Stimulated activated CD4-positive, alpha-beta T cell treated with anti-CD3 and anti-CD28 coated beads, Interleukin-1b, Interleukin-23, amount 100 ng/mL, for 4 hours (primary cell): ENCODE measurements at places on chromosomes 3 and 15.

- DNase-seq: no peak
Measured at GRCh38 chr3:195118671-195119070, 152.3 kb downstream of the XXYLT1 start.

GRCh38 chr3:189964623-189965332 lies 155.9 kb downstream of the P3H2 start:
- DNase-seq: no peak

DNA sequence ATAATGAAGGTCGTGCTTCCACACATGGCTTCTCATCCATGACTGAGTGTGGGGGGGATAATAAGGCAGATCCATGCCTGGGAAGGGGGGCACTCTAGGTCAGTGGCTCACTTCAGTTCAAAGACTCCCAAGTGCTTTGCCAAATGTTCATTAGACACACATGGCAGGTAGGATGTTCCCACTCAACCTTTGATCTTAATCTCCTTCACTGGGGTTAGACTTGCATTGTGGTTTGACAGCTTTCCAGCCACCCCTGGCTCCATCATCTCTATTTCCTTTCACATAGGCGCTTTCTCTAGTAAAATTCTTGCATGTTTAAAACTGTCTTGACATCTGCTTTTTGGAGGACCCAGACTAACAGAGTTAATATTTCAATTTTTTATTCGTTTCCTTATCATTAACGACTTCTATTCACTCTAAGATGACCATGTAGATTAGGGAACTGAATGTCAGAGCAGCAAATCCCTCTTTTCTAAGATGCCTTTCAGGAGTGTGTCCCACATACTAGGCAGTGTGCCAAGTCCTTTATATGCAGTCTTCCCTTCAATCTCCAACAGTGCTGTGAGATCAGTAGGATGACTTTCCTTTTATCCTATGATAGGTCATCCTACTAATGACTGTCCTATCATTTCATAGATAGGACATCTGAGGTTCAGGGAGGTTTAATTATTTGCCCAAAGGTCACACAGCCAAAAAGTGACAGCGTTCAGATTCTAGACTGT lies 57.9 kb downstream of the BTD start:
- DNase-seq: no peak

DNA sequence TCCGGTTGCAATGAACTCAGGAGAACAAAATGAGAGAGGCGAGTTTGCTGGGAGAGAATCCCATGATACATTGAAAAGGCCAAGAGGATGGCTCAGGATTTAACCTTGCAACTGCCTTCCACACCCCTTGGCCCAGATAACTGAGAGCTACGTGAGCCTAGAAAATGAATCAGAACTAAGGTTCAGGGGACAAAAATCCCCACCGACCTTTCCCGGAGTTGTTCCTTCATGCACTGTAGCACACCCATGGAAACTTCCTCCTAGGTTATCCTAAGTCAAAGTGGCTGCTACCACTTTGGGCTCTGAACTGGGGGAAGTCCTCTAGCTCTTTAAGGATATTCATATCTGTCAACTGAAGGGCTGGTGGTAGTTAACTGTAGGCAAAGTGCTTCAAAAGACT lies 58.3 kb upstream of the SLC4A7 start:
- no peak for DNase-seq

GRCh38 chr3:195337747-195338146 lies 66.8 kb upstream of the XXYLT1 start:
- DNase-seq: no peak

GRCh38 chr3:164918905-164919304 lies 159.4 kb downstream of the SI start:
- DNase-seq: no peak

- no peak for DNase-seq
Measured at GRCh38 chr3:8574040-8574669, 70.4 kb downstream of the SSUH2 start.

- DNase-seq: no peak
Measured at GRCh38 chr3:153848702-153849101, 272.5 kb upstream of the ARHGEF26 start.

GRCh38 chr3:118984699-118985098 lies 49.9 kb downstream of the IGSF11 start:
- no peak for DNase-seq

GRCh38 chr15:99506399-99506798 lies 59.4 kb upstream of the MEF2A start:
- DNase-seq: no peak

DNA sequence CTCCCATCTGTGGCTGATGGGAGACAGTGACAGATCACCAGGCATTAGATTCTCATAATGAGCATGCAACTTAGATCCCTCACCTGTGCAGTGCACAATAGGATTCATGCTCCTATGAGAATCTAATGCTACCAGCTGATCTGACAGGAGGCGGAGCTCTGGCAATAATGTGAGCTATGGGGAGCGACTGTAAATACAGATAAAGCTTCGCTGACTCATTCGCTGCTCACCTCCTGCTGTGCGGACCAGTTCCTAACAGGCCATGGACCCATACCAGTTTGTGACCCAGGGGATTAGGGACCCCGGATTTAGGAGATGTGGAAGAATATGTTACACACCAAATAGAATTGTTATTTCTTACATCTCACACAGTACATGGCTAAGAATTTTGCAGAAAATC lies 6.7 kb downstream of the ARGFX start:
- no peak for DNase-seq

DNA sequence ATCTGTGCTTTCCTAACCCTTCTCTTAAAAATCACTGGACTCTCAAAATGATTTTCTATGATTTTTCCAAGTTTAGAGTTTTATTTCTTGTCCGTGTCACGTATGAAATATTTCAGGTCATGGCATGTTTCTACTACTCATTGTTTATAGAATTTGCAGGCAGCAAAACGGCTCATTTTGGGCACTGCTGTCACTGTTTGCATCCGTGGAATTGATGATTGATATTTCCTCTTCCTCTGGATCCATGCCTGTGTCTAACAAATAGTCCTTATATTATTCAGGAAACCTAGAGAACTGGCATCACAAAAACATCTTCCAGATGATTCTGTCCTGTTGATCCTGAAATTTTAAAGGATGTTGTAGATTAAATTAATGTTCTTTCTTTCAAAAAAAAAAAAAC lies 47.6 kb downstream of the LARS2 start:
- no peak for DNase-seq

- DNase-seq: no peak
Measured at GRCh38 chr3:16362770-16363169, 97.8 kb downstream of the OXNAD1 start.

DNA sequence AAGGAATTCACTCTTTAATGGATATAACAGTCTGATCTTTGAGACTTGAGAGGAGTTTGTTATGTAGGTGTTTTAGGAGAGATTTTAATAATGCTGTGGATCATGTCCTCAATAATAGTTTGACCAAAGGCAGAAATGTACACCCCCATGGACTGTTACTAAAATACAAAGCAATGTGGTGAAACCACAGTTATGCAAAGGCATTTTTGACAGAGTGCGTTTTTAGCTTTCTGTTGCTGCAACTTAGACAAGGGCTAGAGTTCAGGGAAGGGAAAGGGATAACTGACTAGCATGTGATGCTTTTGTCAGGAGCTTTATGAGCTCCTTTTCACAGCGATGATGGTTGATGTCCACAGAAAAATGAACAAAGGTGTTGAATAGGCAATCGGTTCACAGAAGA lies 3.6 kb upstream of the STARD5 start:
- no peak for DNase-seq

GRCh38 chr15:75389791-75390382 lies 21.5 kb upstream of the MAN2C1 start:
- no peak for DNase-seq

GRCh38 chr3:177754508-177754921 lies 557.2 kb upstream of the TBL1XR1 start:
- no peak for DNase-seq

DNA sequence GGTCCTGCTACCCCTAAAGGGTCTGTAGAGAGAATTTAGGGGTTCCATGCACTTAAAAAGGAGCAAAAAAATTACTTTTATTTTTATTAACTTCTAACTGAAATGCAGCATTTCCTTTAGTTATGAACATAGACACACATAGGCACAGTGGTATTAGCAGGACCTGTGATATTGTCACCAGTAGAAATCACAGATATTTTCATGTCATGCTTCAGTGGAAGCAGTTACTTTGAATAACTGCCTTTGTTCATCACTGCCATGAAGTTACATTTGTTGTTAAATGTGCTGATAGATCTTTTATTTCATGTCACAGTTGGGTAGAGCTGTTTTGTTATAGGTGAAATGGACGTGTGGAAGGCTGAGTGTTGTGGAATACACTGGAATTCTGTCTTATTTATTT lies 37.4 kb downstream of the TRAK1 start:
- no peak for DNase-seq

DNA sequence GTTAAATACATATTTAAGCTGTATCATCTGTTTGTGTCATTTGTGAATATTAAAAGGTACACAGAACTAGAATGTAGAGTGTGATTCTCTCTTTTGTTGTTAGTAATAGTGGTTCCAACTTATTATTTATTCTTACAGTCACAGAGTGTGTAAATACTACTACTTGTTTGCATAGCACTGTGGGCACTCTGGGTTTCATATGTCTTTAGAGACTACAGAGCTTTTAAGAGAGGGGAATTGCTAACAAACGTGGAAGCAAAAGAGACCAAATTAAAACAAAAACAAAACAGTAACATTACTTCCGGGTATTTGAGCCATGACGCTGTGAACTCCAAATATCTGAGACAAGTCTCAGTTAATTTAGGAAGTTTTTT lies 828.0 kb upstream of the DPPA4 start:
- no peak for DNase-seq

- DNase-seq: no peak
Measured at GRCh38 chr3:13042715-13043271, 30.4 kb downstream of the IQSEC1 start.

GRCh38 chr3:142243134-142243533 lies 17.7 kb upstream of the GK5 start:
- DNase-seq: no peak

- no peak for DNase-seq
Measured at GRCh38 chr3:34365231-34365630, 566.8 kb downstream of the PDCD6IP start.

GRCh38 chr3:116474032-116474780 lies 28.9 kb upstream of the LSAMP start:
- no peak for DNase-seq

DNA sequence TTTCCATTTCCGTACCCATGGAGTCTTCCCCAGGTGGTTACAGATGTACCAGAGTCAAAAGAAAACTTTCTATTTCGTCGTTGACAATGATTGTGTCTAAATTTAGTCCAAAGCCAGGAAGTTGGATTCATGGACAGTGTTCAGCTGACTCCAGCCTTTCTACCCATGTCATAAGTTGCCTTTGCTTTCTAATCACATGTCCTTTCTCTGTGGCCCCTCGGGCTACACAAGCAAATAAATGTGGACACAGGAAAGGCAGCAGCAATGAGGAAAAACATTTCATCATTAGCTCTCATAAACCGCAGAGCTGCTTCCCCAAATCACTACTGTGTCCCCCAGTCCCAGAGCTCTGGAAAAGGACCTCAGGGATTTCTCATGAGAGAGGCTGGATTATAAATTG lies 82.0 kb downstream of the USF3 start:
- no peak for DNase-seq

DNA sequence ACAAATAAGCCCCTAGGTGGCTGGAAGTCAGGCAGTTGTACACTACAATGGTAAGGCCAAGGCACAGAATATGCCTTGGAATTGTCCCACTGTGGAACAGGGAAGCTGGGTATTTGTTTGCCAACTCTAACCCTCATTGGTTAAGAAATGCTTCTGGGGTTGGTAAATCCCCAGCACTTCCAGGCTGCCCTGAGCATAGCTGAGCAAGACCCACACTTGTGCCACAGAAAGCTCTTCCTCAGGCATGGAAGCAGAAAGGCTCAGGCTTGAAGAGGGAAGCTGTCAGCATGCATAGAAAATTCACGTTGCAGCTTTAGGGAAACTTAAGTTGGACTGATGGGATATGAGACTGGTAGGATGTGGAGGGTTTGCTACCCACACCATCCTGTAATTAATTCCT lies 86.9 kb upstream of the PLCL2 start:
- DNase-seq: no peak

- no peak for DNase-seq
Measured at GRCh38 chr15:71562251-71562650, 248.1 kb upstream of the NR2E3 start.

- no peak for DNase-seq
Measured at GRCh38 chr3:81888914-81889557, 127.6 kb upstream of the GBE1 start.

GRCh38 chr3:190072856-190073255 lies 47.8 kb downstream of the P3H2 start:
- no peak for DNase-seq

DNA sequence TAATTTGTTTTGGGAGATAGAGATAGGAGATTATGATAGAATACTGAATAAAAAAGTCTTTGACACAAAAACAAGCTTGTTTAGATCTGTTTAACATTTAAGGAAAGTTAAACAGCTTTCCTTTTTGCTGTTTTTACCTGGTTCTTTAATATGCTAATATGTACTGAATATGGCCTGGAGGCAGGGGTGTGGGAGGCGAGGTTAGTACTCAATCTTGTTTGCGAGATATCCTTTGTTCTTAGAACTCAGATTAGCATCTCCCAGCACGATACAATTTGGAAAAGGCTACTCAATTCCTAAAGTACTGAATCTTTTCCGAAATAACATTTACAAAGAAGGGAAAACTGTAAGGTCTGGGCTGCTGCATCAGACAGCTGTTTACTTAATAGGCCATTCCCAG lies 40.8 kb upstream of the ST3GAL6 start:
- no peak for DNase-seq

GRCh38 chr3:171994646-171995428 lies 44.5 kb upstream of the FNDC3B start:
- no peak for DNase-seq

GRCh38 chr15:41564286-41564959 lies 5.4 kb downstream of the TYRO3 start:
- no peak for DNase-seq

DNA sequence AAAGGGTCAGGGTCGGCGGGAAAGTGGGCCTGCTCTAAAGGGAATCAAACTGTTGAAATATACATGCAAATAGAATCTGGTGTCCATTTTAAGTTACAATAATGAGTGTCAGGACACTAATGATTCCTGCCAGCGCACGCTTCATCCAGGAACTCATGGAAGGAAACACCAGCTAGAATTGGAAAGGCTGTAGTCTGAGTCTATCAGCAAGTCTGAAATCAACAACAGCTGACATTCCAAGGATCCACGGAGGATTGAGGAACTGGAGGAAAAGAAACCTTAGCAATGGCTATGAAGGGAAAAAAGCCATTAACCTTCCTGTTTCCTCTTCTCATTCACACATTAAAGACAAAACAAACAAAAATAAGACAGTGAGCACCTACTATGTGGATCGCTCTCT lies 1063.1 kb downstream of the NTRK3 start:
- no peak for DNase-seq

- DNase-seq: no peak
Measured at GRCh38 chr3:136792556-136793330, 26.2 kb upstream of the SLC35G2 start.

DNA sequence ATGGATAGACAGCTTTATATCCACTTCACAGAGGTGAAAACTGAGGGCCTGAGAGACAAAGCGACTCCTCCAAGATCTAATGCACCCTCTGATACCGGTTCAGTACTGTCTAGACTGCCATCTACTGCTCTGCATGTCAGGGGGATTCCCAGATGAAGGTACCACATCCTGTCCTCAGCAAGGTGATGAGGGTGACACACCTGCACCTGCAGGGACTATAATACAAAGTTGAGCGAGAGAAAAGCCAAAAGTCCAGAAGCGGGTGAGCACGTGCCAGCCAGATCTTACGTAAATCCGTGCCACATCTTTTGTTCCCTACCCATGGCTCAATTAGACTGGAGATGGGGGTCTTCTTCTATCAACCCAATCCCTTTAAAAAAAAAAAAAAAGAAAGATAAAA lies 32.4 kb upstream of the HES1 start:
- DNase-seq: no peak

- DNase-seq: no peak
Measured at GRCh38 chr3:192834428-192834827, 83.2 kb downstream of the MB21D2 start.
